ENCODE measurements at places on chromosomes 3 and 15.

DNA sequence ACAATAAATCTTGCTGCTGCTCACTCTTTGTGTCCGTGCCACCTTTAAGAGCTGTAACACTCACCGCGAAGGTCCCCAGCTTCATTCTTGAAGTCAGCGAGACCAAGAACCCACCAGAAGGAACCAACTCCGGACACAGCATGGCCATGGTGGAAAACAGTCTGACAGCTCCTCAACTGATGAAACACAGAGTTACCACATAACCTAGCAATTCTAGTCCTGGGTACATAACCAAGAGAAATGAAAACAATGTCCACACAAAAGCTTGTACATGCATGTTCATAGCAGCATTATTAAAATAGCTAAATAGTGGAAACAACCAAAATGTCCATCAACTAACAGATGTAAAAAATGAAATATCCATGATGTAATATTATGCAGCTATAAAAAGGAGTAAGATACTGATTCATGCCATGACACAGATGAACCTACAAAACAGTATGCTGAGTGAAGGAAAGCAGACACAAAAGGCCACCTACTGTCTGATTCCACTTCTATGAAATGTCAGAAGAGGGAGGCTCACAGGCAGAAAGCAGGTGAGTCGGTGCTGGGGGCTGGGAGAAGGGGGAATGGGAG is 36.8 kb downstream of the VGLL4 start:
- DNase-seq: no peak

DNA sequence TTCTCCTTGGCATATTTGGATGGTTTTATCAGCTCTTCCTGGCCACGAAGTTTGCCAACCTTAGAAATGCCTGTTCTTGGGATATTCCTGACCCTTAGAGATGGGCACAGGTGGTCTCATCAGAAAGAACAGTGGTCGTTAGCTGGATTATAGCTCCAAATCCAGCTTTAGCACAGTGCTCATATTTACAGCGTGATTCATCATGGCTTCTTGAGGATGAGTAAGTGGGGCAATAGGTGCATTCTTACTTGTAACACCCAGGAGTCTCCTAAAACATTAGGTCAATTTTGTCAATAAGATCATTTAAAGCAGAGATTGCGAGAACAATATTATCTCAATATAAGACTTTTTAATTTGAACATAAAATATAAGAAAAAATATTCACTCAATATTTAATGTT is 191.9 kb downstream of the GABRB3 start:
- DNase-seq: no peak

DNA sequence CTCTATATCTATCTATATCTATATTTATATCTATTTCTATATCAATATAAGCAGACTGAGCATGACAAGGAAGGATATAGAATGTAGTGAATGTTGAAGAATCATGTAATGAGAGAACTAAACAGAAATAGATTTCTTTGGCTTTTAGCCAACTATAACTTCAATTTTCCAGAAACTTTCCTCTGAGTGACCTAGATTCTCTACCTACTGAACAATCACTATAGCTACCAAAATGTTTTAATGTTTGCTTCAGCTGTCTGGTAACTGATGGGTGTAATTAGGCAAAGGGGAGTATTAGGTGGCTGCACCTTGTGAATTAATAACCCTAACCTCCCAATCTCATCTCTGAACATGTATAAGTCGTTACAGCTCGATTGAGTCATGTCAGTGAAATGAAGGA is 76.4 kb upstream of the ROBO1 start:
- no peak for DNase-seq

GRCh38 chr15:51641490-51642130 is 19.0 kb upstream of the DMXL2 start:
- no peak for DNase-seq

GRCh38 chr15:29612701-29613100 is 209.6 kb downstream of the TJP1 start:
- no peak for DNase-seq
